GF-D8 (cell line): ENCODE measurements at places on chromosomes 11 and 22.

DNA sequence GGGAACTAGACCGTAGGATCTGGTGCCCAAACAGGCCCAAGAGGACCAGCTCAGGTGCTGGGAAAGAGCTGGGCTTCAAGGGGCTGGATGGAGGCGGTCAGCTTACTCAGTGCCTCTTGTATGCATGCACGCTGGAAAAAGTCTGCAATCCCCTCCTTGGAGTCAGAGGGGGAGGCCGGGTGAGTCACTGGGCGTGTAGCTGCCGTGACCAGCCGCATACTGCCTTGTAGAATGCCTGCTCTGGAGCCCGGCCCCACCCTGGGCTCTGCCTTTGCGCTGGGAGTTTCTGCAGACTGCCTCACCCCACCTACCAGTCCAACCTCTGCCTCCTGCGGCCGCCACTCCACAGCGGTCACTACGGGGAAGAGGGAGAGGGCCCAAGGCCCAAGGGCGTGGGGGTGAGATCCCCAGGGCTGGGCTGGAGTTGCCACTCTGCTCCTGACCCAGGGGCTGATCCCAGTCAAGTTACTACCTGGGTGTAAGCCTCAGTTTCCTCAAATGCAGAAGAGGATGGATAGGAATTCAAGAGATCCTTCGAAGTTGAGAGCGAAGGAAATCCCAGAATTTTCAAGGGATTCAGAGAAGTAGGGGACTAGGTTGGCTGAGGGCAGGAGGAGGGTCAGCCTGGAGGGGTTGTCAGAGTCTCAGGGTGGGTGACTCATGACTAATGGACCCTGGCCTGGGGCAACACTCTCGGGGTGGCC lies 4.2 kb downstream of the MRGPRF start:
- no peak for DNase-seq

DNA sequence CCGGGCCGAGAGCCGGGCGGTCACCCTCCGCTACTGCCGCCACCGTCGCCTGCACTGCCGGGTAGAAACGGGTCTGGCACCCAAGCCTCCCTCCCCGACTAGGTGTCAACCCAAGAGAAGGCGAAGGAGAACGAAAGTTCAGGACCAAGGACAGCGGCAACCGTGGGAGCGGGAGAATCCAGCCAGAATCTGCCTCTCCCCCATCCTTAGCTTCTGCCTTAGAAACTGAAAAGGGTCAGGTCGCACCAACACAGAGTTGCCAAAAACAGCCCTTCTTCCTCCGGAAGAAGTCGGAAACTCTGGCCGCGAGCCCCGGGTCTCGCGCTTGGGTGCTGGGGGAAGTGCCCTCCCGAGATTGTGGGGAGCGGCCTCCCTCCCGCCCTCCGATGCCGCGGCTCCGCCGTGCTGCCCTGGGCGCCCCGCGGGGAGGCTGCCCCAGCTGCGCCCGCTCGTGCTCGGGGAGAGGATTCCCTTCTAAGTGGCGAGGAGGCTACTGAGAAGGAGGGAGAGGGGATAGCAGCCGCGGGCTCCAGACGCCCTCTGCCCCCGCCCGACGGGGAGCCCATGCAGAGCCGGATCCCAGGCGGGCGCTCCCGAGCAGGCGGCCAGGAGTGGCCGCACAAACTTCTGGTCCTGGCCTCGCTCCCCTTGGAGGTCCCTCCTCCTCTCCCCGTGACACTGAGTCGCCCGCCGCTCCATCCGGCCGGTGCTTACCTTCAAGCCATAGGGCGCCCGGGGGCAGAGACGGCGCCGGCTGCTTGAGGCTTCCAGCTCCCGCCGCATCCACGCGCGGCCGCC lies 637 bp downstream of the DRD2 start:
- DNase-seq, result no peak

GRCh38 chr11:93484716-93485115 lies 58.5 kb downstream of the SMCO4 start:
- no peak for DNase-seq

DNA sequence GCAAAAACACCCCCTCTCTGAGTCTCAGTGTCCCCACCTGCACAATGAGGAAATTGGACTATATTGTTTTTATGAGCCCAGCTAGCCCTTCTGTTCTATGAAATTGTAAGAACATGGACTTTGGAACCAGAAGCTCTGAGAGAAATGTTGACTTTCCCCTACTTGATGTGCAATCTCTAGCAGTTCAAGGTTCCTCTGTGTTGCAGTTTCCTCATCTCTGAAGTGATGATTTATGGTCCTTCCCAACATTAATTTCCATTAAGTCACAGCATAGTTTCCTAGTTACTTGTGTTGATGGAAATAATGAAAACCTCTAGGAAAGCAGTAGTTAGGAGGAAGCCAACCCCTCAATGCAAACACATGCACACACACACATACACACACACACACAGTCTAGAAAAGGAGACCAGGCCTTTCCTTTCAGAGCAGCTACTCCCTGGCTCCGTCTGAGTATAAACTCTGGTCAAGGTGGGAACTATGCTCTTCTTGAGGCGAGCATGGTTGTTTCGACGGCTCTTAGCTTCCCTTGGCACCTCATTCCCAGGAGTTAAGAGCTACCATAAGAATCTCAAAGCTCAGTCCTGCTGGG lies 518.4 kb downstream of the SOX6 start:
- DNase-seq, result no peak

- DNase-seq, result no peak
These were observed 27.4 kb upstream of the SYT8 start for GRCh38 chr11:1807264-1807995.

GRCh38 chr22:46581538-46582244 lies 38.5 kb upstream of the GRAMD4 start:
- DNase-seq, result no peak

DNA sequence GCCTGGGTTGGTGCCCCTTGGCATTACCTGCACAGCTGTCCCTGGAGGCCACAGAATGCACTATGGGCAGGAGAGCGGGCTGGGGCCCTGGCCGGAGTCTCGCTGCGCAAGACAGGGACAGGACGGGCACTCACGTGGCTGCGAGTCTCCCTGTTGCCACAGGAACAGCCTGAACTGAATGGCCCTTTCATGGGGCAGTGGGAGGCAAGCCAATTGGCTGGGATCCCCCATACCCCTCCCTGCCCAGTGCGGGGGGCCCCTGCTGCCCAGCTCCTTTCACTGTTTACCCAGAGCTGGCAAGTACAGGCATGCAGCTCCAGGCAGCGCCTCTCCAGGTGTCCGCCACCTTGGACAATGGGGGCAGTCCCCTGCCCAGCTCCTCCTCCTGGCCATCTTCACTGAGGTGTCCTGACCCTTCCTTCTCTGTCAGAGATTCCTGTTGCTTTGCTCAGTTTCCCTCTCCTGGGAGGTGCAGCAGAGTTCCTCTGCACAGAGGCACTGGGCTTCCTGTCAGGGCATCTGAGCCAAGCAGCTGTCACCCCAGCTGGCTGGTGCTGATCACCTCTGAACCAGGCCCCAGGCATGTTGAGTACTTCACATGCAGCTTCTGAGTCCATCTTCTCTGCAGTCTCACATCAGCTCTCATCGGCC lies 5.2 kb downstream of the USP2 start:
- DNase-seq, result no peak

DNA sequence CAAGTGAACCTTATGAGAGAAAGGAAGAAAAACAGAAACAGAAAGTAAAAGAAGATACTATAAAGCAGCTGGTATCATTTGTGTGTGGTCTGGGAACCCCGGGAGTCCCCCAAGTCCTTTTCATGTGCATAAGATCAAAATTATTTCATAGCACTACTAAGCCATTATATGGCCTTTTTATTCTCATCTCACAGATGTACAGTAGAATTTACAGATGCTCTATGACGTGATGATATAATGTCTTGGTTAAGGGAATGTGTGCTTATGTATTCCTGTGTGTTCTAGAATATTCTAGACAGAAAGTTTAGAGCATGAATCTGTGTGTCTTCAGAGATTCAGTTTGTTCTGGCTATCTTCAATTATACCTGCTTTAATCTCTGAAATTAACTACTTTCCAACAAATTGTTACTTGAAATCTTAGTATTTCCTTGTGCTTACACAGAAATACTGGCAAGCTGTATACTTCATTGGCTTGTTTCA lies 8.6 kb upstream of the TPP1 start:
- DNase-seq, result no peak

DNA sequence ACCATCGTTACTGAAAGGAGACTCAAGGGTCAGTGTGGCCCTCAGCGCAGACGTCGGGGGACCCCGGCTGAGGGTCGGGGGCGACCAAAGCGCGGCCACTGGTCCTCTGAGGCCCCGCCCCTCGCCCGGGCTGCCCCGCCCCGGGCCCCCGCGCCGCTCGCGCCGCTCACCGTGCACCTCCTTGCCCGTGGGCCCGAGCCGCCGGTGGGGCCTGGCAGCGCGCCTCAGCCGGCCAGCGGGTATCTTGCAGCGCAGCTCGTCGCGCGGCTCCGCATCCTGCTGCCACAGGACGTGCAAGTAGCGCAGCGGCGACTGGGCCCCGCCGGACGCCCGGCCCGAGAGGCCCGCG lies 419 bp downstream of the ANKRD54 start:
- DNase-seq, result no peak

DNA sequence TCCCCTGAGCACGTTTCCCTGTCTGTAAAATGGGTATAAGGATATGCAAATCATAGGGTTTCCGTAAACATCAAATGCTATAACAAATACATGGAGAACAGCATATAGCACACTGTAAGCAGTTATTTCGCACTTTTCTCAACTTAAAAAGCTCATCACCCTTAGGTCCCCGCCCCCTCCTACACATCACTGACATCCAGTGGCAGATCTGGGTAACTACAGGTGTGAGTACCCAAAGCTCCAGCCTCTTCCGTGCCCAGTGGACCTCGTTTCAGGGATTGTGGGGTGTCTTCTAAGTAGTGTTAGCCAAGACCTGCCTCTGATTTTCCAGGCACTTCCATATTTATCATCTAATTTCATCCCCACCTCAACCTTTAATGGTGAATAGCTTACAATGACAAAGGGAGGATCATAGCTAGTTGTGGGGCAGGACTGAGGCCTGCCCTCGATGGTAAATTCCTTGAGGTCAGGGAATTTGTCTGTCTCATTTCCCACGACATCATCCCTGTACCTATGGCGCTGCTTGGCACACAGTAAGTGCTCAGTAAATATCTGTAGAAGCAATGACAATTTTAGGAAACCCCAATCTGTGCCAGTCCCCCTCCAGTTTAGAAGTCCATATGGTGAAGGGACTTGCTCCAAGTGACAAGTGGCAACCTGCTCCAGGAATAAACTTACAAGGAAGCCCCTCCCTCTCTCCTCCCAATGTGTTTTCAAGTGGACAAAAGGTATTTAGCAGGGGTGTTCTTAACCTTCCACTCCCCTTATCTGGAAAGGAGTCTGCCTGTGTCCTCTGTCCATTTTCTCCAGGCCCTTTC lies 340.5 kb downstream of the TENM4 start:
- no peak for DNase-seq

DNA sequence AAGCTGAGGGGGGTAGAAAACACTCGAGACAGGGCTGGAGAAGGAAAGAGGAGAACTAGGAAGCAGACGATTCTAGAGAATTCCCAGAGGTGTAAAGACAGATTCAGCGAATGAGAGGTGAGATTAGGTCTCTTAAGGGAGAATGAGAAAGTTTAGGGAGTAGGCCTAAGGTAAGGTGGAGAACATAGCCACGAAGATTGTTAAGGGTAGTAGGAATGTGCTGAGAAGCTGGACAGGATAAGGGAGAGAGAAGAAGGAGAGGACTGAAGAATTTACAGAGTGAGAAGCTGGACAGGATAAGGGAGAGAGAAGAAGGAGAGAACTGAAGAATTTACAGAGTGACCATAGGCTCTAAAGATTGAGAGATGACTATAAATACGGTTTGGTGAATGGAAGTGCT lies 908 bp downstream of the PPME1 start:
- DNase-seq, result no peak

DNA sequence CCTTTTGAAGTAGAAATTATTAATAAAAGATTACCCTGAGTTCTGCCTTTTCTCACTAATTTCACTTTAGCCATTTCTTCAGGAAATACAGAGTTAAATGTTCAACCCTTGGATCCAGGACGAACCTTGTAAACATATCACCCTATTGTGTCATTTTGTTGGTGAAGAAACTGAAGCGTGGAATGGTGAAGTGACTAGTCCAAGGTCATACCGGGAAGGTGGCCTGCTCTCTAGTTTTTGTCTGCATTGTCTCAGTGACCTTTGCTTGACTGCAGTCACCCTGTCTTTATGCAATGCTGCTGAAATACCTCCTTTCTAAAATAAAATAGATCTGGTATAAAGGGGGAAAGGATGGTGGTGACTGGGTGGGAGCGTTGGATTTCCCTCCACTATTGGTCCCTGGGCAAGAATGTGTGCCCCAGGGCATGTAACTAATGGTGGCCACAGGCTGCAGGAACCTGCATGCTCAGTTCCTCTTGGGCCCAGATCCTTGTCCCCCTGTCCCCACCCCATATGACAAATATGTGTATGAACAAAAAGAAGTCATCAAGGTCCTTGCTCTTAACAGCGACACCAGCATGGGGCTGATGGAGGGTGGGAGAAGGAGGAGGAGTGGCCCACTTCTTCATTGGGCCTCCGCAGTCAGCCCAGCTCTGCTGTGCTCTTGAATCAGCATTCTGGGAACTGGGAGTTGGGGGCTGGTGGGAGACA lies 977 bp upstream of the SORL1-AS1 start:
- DNase-seq, result no peak

- DNase-seq, result no peak
These were observed 2.3 kb downstream of the THY1 start for GRCh38 chr11:119420631-119421030.

- DNase-seq, result no peak
These were observed 60.9 kb downstream of the SYN3 start for GRCh38 chr22:32997295-32997694.

GRCh38 chr11:128493570-128493965 lies 93.8 kb downstream of the ETS1 start:
- no peak for DNase-seq

GRCh38 chr11:78344094-78344493 lies 73.5 kb downstream of the GAB2 start:
- no peak for DNase-seq

- DNase-seq, result no peak
These were observed 59.7 kb upstream of the KCNQ1OT1 start for GRCh38 chr11:2759228-2760195.

- no peak for DNase-seq
These were observed 28.5 kb upstream of the OAF start for GRCh38 chr11:120182372-120182771.

DNA sequence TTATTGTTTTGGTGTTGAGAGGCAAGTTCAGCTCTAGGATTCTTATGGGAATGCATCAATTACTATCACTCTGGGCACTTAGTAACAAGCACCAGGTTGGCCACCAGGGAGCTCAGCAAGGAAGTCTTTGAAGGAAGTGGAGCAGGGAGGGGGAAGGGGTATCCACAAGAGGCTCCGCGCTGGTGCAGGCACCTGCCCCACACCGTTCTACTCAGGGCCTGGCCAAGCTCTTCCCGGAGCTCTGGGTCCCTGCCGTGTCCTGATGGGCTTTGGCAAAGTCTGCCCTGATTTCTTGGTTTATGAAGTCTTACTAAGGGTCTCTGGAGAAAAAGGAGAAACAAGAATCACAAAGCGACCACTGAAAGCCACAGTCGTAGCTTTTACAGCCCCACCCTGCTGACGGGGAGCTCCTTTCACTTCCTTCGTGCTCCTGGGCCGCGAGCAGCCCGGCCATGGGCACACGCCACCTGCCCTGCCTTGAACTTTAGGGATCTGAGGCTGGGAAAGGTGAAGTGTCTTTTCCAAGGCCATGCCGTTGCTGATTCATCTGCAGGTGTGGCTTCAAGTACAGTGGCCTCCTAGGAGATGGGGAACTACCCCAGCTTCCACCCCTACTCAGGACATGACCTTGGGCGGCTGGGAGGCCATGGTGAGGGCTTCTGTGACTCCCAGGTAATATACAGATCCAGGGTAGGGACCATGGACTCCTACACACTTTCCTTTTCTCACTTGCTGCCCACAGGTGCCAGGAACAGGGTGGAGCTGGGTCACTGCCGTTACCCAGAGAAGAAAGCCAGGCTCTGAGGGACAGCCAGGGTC lies 15.9 kb upstream of the LRRC32 start:
- DNase-seq, result no peak
